Activated CD4-positive, alpha-beta T cell treated with anti-CD3 and anti-CD28 coated beads, Interleukin-2, amount 50 U/mL, for 4 hours (primary cell): ENCODE measurements at places on chromosomes 5 and 9.

DNA sequence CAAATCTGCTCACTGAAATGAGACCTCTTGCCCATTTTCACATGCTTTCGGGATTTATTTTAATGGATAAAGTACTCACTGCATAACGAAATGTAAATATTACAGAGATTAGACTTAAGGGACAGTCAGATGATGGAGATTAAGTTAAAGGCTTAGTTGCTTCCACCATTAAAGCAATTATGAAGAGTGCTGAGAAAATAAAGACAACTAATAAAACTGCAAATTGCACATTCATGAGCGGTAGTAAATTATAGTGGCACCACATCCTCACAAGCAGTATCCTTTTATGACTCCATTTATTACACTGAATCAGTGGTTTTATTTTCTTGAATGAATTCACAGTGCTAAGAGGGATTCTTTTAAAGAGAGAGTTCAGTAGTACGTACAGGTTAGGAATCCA, 76.2 kb upstream of the TMED7 start:
- DNase-seq = no peak

- no peak for DNase-seq
These were observed 29.2 kb downstream of the NR4A3 start for GRCh38 chr9:99850736-99851499.

GRCh38 chr9:99486684-99487083, 264.6 kb downstream of the SEC61B start:
- DNase-seq = no peak

DNA sequence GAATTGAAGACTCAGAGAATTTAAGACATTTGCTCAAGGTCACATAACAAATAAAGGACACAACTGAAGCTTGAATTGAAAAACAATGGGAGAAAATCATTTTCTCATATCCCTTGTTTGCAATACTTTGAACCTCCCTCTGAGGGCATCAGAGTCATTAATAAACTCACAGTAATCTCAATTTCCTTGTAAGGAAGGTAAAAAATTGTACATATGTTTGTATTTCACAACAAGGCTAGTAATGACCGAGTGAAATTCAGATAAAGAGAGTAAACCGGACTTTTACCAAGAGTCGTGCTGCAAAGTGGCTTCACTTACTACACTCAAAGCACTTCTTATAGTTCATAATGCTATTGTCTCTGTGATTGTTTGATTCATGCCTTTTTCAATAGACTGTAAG, 665.0 kb downstream of the NR2F1-AS1 start:
- DNase-seq = no peak

DNA sequence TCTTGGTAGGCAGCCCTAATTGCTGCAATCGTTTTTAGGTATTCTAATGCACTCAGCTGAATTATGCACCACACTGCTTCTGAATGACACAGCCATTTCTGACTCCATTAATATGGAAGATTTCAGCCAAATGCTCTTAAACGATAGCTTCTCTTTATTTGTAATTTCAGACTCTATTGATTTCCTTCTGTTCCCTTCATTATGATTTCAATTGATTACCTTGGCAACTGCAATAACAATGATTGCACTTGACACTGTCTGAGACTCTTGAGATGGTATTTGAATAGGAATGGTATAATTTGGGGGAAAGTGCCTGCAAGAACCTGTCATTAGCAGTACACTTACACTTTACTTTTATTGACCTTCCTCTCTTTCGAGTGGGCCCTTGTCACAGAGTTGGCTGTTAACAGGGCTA, 296.1 kb upstream of the DMAC1 start:
- DNase-seq = no peak

DNA sequence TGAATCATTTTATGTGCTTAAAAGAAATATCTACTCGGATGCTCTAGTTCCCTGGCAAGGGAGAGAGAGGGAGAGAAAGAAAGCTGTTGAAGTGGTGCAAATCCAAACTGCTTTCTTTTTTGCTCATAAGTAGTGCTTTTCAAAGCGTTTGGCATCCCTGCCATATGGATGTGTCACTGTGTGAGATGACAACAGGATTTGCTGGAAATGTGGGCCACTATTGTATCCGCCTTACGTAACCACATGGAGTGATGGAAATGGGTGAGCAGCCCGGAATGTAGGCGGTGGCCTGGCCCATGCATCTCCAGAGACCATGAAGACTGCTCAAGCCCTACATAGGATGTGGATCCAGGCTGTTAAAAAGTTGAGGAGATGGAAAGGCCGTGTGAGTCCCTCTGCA, 30.8 kb downstream of the TJP2 start:
- DNase-seq = no peak

DNA sequence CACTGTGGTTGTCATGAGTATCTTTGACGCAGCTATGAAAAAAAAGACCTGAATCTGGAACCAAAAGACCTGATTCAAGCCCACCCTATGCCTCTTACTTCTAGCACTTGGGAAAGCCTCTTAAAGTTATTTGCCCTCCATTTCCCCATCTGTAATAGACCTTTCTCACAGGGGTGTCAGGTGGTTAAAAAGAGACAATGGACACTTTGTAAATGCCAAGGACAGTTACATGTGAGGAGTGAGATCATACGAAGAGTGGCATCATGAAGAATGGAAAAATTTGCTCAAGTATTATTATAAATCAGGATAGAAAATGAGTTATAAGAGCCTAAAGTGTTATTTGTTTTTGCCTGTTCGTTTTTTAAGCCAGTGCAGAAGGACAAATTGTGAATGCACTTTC, 46.5 kb downstream of the ACTL7B start:
- no peak for DNase-seq

DNA sequence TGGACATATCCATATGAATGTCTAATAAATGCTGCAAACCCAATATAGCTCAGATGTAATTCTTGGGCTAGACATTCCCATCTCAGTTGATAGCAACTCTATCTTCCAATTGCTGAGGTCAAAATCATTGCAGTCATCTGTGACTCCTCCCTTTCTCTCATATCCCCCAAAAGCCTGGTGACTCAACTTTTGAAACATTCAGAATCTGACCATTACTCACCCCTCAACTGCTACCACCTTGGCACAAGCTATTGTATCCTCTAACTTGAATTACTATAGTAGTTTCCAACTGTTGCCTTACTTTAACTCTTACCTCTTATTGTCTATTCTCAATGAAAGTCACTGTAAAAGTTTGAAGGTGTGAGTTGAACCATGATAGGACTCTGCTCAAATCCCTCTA, 600.1 kb upstream of the RGMB start:
- no peak for DNase-seq

DNA sequence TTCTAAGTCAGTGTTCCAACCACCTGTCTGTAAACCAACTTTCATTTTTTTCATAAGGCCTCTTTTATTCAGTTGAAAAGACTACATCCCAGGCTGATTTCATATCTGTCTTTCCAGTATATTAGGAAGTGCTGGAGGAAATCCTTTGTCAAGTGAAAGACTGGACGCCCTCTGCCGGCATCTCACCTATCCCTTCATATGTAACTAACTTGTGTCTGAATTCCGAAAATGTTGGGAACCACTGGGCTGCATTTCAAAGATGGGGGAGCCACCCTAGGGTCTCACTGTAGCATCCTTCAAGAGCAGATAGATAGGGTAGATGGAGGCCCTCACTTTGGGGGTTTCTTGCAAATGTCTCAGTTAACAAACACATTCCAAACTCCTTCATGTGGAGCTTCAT, 569.8 kb downstream of the CTNND2 start:
- DNase-seq = no peak

GRCh38 chr9:81373294-81373693, 316.1 kb downstream of the TLE1 start:
- no peak for DNase-seq

DNA sequence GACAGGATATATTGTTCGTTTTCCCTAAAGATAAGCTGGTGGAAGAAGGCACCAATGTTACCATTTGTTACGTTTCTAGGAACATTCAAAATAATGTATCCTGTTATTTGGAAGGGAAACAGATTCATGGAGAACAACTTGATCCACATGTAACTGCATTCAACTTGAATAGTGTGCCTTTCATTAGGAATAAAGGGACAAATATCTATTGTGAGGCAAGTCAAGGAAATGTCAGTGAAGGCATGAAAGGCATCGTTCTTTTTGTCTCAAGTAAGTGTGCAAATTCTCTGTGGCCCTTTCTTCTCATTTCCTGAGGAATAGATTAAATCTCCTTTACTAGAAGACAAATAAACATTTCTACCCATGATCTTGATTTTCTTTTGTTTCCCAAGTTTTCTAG, 38.0 kb downstream of the OSMR start:
- DNase-seq = no peak

GRCh38 chr9:125904155-125904851, 157.1 kb downstream of the PBX3 start:
- DNase-seq = no peak

DNA sequence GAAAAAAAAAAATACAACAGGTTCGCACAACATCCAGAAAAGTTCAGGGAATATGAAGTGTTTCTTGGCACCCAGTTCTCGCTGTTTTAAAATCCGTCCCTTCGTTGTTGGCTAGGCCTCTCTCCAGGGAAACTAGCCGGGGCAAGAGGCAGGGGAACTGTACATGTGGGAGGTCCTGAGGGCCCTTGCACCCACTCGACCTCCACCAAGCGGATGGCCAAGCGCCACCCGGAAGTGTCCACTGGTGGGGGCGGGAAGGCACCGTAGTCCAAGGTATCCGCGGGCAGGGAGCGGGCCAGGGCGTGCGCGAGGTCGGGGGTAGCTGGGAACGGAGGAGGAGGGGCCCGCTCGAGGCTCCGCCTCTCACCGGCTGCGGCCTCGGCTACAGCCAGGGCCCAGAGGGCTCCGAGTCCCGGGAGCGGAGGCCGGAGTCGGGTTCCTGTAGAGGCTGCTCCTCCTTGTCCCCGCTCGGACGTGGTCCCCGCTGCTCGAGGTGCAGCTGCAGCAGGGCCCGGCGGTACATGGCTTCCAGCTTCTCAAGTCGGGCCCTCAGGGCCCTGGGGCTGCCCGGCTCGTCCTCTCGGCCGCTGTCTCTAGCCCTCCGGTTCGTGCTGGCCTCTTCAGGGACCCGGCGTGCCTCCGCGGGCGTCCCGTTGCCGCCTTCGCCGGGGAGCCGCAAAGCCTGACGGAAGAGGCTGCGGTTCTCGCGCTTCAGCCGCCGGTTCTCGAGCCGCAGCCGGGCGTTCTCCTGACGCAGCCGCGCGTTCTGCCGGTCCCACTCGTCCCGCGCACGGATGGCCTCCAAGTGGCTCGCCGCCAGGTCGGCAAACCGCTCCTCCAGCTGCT, 720 bp downstream of the TUSC1 start:
- DNase-seq = no peak

- no peak for DNase-seq
These were observed 3.5 kb downstream of the DBN1 start for GRCh38 chr5:177469750-177470525.

DNA sequence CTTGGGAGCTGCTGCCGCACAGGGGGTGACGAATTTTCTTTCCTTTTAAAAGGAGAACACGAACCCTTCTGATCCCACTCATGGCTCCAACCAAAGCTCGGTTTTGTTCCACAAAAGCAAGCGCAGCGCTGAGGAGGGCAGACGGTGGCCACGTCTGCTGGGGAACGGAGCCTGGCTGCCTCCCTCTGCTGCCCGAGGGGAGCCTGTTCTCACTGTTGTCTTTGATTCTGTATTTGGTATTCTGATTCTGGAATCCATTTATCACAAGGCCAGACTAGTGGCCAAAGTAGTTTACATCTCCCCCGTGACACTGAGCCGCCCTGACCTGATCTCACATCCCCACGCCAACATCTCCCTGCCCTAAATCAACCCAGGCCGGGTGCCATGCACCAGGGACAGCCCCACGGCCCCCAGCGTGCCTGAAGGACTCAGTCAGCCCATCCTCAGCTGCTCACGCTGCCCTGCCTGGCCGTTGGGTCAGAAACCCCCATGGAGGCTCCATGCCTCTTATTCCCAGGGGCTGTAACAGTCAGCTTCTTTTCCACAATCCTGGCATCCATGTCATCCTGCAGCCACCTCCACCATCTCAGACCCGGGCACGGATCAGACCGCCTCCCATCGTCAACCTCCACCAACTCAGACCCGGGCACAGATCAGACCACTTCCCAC, 6.7 kb upstream of the NSMF start:
- no peak for DNase-seq

DNA sequence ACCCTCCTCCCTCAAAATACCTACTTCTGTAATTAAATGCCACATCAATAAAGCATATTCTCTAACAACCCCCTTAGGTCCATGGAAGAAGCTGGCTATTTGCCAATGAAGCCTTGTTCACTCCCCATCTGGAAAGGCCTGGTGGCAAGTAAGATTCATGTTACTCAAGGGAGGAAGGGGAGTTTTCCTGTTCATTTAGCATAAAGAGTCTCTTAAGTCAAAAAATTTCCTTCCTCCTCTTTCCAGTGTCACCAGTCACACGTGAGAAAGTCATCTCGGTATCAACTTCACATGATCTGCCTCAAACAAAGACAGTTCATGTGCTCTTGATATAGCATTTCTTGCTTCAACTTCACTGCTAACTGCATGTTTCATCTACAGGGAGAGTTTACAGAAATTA, 32.7 kb upstream of the RIC1 start:
- no peak for DNase-seq

- peak; percentile 61 for DNase-seq
These were observed 12.1 kb upstream of the TNFAIP8 start for GRCh38 chr5:119343766-119344165.

GRCh38 chr5:169803077-169803981, 166.3 kb downstream of the DOCK2 start:
- no peak for DNase-seq

- DNase-seq = no peak
These were observed 11.6 kb upstream of the ABL1 start for GRCh38 chr9:130823435-130823834.

DNA sequence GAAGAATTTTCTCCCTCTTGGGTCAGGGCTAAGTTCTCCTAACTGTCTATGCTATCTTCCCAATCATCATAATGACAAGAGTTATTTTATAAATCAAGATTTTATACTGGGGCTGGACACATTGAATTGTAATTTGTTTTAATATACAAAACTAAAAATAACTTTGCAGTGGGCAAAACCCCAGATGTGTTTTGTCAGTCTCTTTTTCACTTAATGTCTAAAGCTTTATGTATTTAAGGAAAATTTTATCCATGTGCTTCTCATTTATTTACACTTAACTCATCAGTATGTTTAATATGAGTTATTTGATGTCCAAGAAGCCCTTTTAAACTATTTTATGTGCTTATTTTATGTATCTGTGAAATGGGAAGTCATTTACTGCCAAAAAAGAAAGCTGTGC, 362.8 kb upstream of the ADAMTSL1 start:
- no peak for DNase-seq

DNA sequence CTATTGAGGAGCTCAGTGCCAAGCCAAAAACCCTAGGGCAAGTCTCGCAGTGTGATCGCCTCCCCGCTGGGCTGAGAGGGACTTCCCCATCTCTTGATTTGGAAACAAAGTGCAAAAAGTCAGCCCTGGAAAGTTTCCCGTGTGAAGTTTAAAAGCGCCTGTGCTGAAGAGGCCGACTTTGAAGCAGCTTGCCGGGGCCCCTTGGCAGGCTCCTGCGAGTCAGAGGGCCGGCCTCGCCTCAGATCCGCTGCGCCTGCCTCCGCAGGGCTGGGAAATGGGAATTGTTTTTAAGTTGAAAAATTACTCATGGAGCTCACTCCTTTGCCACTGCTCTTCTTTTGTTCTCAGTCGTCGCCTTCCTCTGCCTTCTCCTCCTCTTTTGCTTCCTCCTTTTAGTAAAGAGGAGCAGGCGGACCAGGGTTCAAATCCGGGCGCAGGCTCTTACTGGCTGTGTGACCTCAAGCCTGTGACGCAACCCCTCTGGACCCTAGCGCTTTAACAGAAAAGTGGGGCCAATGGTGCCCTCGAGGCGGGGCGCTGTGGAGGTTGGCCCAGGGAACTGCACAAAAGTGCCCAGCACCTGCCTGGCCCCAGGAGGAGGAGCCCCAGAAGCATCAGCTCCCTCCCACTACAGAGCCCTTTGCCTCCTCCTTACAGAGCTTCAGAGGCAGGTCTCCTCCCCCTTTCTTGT, 14.7 kb upstream of the LHX2 start:
- no peak for DNase-seq

GRCh38 chr5:73411936-73412596, 36.5 kb downstream of the FOXD1 start:
- DNase-seq = no peak
